Fibroblast of pulmonary artery (primary cell): ENCODE measurements at places on chromosomes 7 and 10.
A peak's percentile ranks its signal among the peaks of the same experiment; 100 is the strongest.

DNA sequence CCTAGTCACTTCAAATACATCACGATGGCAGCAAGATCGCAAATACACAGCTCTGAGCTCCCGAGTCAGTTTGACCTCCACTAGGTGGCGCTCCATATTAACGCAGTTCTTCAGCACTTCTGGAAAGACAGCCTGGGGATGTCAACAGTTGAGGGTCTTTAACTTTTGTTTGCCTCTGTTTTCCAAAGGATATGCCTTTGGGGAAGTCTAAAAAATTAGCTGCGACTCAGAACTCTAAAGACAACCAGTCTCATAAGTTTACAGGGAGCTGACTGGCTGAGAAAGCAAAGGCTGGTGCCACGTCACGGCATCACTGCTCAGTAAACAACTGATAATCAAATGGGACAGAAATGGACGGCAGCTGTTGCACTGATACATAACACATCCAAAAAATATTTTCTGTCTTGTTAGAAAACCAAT, 458.8 kb downstream of the SORCS1 start:
- DNase-seq, result peak; percentile 74

GRCh38 chr7:55405856-55406541, 40.9 kb downstream of the LANCL2 start:
- DNase-seq, result no peak

- no peak for DNase-seq
Observed at GRCh38 chr10:48568546-48568945, 36.3 kb downstream of the ARHGAP22 start.

DNA sequence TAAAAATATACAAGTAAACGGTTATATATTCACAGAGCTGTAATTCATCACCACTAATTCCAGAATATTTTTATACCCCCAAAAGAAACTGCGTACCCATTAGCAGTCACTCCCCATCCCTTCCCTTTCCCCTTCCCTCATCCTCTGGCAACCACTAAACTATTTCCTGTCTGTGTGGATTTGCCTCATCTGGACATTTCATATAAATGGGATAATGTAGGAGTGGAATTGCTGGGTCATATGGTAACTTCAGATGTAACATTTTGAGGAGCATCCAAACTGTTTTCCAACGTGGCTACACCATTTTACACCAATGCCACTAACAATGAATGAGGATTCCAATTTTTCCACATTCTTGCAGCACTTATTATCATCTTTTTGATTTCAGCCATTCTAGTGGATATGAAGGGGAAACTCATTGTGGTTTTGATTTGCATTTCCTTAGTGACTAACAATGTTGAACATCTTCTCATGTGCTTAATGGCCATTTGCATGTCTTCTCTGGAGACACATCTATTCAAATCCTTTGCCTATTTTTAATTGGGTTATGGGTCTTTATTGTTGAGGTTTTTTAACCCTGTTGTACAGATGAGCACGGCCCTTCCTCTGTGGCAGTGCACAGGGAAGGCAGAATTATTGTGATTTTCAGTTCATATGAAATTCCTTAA, 79.2 kb downstream of the RBM20 start:
- no peak for DNase-seq

DNA sequence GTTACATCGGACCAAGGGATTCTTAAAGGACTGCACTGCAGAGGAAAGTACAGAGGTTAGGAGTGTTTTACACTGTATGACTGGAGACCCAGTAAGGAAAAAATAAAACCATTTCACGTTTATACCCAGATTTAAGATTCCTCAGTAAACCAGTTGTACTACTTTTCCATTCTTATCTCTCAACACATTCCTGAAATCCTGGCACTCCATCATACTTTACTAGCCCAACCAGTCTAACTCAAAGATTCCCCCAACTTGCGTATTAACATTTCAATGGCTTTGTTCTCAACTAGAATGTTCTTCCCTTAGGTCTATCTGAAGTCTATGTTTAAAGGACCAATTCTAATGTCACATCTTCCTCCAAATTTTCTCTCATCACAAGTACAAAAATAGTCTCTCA, 8.0 kb downstream of the CCDC186 start:
- peak; percentile 31 for DNase-seq

DNA sequence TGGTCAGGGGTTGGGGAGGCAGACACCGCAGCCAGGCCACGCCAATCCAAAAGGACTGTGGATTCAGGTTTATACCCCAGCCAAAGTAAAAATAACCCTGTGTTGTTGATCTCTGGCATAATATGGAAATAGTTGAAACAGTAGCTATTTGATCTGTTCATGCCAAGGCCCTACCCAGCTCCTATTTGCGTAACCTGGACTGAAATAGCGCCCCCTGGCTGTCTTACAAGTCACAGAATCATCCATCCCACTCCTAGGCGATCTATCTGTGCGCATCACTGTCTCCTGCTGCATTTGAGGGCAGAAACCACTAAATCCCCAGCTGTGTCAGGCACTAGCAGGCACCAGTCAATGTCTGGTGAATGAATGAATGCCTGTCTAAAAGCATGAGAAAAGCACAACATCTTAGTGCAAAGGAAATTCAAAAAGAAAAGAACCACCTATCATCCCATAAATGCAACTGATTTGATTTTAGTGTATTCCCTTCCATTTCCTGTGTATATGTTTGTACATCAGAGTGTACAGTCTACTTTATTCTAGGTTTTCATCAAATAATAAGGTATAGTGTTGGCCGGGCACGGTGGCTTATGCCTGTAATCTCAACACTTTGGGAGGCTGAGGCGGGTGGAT, 160.0 kb downstream of the SLIT1 start:
- peak; percentile 63 for DNase-seq

GRCh38 chr7:136894789-136895188, 26.3 kb downstream of the CHRM2 start:
- DNase-seq, result no peak

DNA sequence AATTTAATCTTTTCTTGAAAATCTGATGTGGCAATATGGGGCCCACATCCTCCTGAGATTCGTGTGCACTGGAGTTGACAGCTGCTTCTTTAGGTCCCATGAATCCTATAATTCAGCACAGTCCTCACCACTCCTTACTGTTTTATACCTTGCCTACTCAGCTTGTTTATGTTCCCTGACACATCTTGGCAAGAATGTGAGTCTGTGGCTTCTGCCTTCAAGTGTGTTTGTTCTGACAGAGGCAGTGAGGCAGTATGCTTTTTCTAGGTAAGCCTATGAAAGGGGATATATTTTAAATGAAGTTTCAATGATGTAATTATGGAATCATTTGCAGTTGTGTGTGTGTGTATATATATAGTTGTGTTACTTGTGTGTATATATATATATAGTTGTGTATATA, 106.4 kb downstream of the AMPH start:
- DNase-seq, result no peak

- no peak for DNase-seq
Observed at GRCh38 chr7:27172823-27173510, 1.2 kb downstream of the HOXA10 start.

- peak; percentile 54 for DNase-seq
Observed at GRCh38 chr10:101330631-101331225, 23.2 kb upstream of the BTRC start.

- no peak for DNase-seq
Observed at GRCh38 chr7:90777041-90777440, 180.9 kb downstream of the CDK14 start.

DNA sequence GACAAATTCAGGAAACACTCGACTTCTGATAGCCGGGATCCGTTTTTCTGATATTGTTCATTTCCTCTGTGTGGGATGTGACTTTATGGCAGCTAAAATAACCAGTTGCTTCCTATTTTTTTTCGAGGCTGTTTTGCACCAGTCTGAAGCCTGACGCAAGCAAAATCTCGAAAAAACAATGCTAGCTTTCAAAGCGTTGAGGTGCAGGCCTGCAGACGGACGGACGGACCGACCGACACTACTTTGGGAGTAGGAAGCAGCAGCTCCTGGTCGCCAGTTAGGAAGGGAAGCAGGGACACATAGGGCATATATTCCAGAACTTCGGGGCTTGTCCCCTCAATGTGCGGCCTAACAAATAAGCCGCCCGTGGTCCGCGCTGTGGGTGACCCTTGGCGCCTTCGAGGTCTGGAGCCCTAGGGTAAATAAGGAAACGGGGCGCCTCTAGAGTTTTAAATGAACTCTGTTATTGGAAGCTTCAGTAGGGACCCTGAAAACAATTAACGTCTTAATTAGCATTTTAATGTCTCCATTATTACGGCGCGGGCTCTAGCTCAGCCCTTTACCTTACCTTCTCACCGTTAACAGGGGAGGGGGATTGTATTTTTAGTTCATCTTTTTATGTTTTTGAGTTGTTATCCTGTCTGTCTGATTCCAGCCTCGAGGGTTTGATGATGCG, 1.3 kb downstream of the HHEX start:
- peak; percentile 68 for DNase-seq

DNA sequence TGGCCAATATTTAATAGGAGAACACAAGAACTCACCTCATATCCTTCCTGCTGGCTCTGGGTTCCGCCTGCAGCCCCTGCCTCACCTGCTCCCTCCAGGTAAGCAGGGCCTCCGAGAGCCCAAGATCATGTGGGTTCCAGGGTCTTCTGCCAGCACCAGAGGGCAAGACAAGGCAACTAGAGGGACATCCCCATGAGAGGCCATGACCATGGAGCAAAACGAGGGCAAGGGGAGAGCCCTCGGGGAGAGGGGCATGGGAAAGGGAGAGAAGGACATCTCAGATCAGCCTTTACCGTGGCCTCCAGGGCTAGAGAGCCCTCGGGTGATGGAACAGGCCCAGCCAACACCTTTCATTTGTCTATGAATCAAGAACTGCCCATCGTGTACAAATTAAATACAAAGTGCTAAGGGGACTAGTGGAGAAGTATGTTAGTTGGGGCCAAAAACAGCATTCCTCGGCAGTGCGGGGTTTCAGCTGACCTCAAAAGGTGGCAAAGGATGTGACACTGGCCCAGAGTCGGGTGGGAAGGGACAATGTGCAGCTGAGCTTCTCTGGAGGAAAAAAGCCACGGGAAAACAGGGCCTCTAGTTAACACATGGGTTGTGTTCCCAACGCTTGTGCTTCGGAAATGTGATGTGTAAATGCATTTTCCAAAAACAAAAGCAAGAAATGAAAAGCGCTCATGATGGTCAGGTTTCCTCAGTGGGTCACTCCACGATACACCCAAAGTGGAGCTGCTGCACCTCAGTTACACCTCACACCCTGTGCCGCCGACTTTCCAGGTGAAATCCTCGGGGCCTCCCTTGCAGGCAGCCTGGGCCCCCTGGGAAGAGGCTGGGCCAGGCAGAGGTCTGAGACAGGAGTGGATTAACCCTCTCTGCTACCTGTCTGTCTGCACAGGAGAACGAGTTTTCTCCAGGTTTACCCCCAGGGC, 2.0 kb downstream of the AOC1 start:
- DNase-seq, result no peak

GRCh38 chr7:68610701-68611100, 987.6 kb upstream of the AUTS2 start:
- DNase-seq, result no peak

DNA sequence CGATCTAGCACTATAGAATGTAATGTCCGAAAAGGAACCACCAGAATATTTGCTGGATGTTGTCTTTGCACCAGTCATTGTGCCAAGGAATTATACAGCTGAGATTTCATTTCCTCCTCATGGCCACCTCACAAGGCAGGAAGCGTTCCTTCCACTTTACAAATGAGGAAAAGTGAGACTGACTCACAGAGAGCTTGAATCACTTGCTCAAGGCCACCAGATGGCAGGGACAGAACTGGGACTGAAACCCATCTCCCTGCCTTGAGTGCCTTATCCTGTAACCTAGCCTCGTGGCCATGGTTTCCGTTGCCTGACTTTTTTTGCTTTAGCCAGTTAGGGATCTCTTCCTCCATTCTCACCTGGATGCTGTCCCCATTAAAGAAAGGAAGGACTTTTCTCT, 44.7 kb upstream of the PDZD8 start:
- DNase-seq, result no peak

- no peak for DNase-seq
Observed at GRCh38 chr7:73820013-73820412, 10.8 kb upstream of the CLDN4 start.

DNA sequence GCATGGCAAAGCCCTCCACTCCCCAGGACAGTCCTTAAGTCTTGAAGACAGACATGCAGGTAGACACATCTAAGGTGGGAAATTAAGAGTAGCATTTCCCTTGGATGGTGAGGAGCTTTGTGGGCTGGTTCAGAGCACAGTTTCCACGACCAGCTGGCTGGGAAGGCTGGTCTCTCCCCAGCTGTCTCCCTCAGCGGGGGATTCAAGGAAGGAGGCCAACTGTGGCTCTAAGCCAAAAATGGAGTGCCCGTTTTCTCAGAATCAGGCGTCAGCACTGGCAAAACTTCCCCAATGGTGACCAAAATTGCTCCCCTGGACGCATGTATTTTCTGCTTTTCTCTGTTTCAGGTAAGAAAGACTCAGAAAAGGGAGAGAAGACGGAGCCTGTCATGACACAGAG, 230.6 kb upstream of the FZD8 start:
- no peak for DNase-seq

DNA sequence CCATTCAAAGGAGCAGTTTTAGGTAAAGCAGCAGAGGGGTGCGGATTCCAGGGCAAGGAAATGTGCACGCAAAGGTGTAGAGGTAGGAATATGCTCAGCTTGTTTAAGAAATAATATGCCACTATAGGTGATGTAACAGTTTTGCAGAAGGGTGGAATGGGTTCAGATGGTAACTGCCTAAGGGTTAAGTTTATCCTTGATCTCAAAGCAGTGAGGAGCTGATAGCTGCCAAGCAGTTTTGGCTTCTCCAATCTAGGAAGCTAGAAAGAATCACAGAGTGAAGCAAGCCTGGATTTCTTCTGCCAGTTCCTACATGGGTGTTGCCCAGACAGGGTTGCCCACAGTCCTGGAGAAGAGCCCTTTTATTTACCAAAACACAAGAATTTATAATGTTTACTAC, 6.0 kb downstream of the ACADSB start:
- DNase-seq, result no peak

DNA sequence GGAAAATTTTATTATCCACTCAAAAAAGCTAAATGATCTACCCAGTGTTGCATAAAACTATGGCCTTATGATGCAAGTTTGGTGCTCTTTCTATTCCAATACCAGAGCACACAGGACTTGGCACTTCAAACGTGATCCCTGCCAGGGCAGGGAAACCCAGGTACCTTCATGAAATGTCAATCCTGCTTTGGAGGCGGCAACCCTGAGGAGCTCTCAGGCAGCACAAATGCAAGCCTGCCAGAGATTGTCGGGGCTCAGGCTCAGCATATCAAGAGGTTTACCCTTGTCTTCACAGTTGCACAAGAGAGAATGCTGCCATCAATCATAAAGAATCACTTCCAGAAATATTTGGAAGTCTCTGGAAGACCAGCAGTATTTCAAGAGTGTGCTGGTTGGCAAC, 151.5 kb downstream of the GLI3 start:
- DNase-seq, result no peak

- DNase-seq, result no peak
Observed at GRCh38 chr10:127027786-127028185, 122.6 kb downstream of the DOCK1 start.

- DNase-seq, result peak; percentile 33
Observed at GRCh38 chr7:103343758-103344452, 662 bp downstream of the DNAJC2 start.
